Motor neuron (in vitro differentiated cells): ENCODE measurements at places on chromosomes 1 and 21. TPM values are rescaled to one million over a fixed set of nuclear protein-coding genes. Genes with fewer than 3 reads are reported as not detected.

GRCh38 chr1:14791654-14792053, 193.2 kb downstream of the KAZN start:
- ATAC-seq, result no peak

GRCh38 chr1:242692988-242693387, 168.5 kb upstream of the PLD5 start:
- ATAC-seq, result no peak

GRCh38 chr1:112509005-112509659, 367 bp downstream of the WNT2B start:
- no peak for ATAC-seq

DNA sequence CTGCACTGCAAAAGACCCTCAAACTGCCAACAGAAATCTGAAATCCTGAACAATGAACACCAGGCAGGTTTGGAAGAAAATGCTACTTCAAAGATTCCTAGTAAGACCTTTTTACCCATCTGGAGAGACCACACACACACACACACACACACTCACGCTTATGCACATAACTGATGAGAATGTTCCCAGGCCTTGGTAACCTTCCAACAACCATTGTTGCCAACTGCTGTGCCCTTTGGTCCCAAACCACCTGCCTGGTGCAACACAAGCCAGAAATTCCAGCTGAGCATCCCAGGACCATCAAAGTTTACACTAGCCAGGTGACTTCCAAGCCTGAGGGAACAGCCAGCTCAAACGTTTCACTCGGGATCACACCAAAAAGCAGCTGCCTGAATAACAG, 56.9 kb downstream of the SEC16B start:
- no peak for ATAC-seq

GRCh38 chr1:62452951-62453350, 16.1 kb downstream of the USP1 start:
- ATAC-seq, result no peak

Gene RNU1-1
- total RNA-seq, result 2,521 and 3,553 TPM in 2 replicates

Gene C1QTNF12
- 0.99 and 5.5 TPM in 2 replicates for total RNA-seq

- no peak for ATAC-seq
Measured at GRCh38 chr1:207825719-207826556, 74.1 kb downstream of the CD46 start.

Gene FOXO6
- 1.7 and 2.8 TPM in 2 replicates for total RNA-seq

Gene SPRR2E
- total RNA-seq, result 0.54 TPM in 1 of 2 replicates, not detected in the other

DNA sequence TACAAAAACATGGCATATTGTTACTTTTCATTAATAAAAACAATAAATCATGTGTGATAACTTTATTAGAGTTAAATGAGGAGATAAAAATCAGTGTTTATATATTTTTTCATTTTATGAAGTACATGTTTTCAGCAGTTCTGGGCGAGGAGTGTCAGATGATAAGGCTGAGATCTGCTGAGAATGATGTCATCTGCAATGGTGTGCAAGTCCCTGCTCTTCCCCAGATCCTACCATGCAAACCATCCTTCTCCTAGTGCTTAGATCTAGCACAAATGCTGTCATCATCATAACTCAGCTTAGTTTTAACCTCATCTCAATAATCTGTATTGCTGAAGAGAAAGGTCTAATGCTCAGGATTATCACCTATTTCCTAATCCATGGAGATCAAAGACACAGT, 214.4 kb upstream of the DAB1 start:
- peak; percentile 22 for ATAC-seq

GRCh38 chr1:57674801-57675200, 250.9 kb upstream of the DAB1 start:
- ATAC-seq, result no peak

- ATAC-seq, result no peak
Measured at GRCh38 chr1:171748651-171749050, 6.8 kb upstream of the VAMP4 start.

DNA sequence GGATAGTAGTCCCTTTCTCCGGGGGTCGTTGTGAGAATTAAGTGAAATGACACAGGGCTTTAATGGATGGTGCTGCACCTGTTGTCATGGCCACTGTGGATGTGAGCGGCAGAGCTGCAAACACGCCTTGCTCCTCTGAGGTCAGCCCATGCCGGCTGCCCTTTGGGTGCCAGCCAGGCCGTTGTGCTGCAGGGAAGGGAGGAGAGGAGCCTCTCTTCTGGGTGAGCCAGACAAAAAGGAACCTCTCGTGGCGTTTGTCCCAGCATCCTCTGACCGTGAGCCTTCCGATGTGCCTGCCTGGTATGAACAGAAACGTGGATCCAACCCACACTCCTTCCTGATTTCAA, 383.0 kb upstream of the VAMP3 start:
- no peak for ATAC-seq

- ATAC-seq, result peak; percentile 12
Measured at GRCh38 chr1:202821467-202821866, 10.7 kb downstream of the PCAT6 start.

Gene GLMN
- 10.7 and 17.6 TPM in 2 replicates for total RNA-seq

- no peak for ATAC-seq
Measured at GRCh38 chr1:72579629-72580028, 297.3 kb upstream of the NEGR1 start.

DNA sequence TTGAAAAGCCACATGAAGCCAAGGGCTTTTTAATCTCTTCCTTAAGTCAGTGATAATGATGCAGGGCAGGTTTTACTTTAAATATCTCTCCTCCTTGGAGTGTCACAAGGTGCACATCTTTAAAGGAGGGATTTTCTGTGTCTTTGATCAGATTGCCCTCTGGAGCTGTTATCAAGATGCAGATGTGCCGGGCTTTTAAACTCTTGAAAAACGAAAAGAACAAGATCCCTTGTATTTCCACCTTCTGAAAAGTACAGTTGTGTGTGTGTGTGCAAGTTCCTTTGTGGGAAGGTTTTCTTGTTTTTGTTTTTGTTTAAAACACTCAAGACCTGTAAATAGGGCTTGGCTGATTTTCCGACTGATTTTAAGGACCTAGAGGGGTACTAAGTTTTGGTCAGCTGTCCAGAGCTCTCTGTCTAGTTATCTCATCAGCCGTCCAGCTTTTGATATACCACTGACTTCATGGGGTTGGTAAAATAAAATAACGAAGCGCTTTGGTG, 1.6 kb downstream of the MARK1 start:
- ATAC-seq, result no peak

DNA sequence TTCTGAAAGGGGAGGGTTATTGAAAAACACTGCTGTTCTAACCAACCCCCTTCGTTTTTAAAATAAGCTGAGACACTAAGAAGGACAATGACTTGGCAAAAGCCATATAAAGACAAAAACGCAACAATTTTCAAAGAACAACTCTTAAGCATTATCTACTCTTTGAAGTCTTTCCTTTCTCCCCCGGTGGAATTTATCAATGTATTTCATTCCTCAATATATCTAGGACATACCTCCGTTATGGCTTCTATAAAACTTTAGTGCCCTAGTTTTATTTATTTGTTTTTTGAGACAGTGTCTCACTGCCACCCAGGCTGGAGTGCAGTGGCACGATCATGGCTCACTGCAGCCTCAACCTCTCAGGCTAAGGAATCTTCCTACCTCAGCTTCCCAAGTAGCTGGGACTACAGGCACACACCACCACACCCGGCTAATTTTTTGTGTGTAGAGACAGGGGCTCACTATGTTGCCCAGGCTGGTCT, 3.2 kb downstream of the NRDC start:
- ATAC-seq, result no peak

GRCh38 chr1:12502336-12503109, 115.5 kb downstream of the DHRS3 start:
- no peak for ATAC-seq

DNA sequence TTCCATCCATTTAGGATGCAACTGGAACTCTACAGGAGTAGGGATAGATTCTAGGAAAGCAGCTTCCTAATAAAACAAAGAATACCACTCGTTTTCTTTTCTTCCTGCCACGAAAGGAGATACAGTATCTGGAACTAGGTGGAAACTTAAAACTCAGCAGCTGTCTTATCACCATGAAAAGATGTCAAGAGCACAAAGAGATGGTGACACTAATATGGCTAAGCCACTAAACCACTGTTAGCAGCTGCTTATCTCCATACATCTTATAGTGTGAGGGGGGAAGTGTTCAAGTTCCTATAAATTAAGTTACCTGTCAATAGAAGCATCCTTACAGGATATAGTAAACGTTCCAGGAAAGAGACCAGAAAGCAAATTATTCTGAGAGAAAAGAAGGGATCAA, 162.5 kb downstream of the TYW3 start:
- ATAC-seq, result no peak

Gene FCMR
- not detected in 2 replicates for total RNA-seq

- ATAC-seq, result no peak
Measured at GRCh38 chr1:219917851-219918466, 10.4 kb downstream of the SLC30A10 start.

GRCh38 chr1:207821464-207822045, 69.7 kb downstream of the CD46 start:
- ATAC-seq, result no peak

DNA sequence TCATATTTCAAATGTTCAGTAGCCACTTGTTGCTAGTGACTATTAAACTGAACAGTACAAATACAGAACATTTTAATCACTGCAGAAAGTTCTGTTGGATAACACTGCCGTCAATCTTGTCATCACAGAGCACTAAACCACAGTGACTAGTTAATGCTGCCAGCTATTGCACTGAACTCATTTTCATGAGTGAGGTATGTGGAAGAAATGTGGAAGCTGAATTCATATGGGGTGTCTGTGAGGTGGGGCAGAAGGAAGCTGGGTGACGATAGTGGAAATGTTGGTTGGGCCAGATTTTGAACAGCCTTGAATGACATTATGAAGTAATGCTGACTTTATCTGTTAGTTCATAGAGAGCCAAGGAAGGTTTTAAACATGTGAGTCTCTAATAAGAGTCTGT, 49.6 kb downstream of the OSBPL9 start:
- ATAC-seq, result no peak

Gene NPPB
- not detected in 2 replicates for total RNA-seq

- ATAC-seq, result no peak
Measured at GRCh38 chr21:33268737-33269441, 2.7 kb downstream of the IL10RB start.

- ATAC-seq, result no peak
Measured at GRCh38 chr21:37071561-37072273, 1.2 kb downstream of the PIGP start.

Gene FAM131C
- 3.6 and 4.1 TPM in 2 replicates for total RNA-seq

Gene BNIPL
- 0.43 and 0.74 TPM in 2 replicates for total RNA-seq

- ATAC-seq, result peak; percentile 77
Measured at GRCh38 chr1:116498789-116499628, 71.8 kb downstream of the CD58 start.

DNA sequence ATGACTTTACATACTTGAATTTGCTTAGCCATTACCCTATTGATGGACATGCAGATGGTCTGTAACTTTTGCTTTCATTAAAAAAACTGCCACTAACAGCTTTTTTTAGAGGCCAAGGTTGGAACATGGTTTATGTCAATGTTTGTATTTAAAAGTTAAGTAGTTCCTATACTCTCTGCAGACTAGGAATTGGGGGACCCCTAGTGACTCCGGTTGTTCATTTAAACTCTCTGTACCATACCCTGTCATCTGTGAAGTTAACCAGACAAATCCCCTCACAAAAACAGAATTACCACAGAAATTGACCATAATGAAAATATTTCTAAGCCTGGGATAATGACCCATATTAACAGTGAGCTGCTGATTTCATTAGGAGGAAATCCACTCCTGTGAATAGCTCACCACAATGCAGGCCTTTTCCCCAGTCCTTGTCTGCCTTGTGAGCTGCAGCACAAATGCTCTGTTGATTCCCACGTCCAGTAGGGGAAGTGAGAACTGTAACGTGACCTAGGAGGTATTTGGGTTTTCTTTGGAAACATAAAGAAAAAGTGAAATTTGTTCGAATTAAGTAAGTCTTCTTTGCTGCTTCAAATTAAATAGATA, 30.2 kb upstream of the CD101 start:
- peak; percentile 62 for ATAC-seq

GRCh38 chr1:229674042-229674441, 48.0 kb downstream of the URB2 start:
- ATAC-seq, result no peak

- no peak for ATAC-seq
Measured at GRCh38 chr1:210264496-210265380, 32.1 kb downstream of the SERTAD4 start.

Gene UBL4B
- 0.71 and 1.1 TPM in 2 replicates for total RNA-seq

- ATAC-seq, result no peak
Measured at GRCh38 chr1:89257041-89257440, 15.6 kb downstream of the GBP5 start.

Gene TCHH
- 0.13 and 1.5 TPM in 2 replicates for total RNA-seq

Gene TENT5C
- 0.57 and 0.68 TPM in 2 replicates for total RNA-seq
